Effector memory CD4-positive, alpha-beta T cell (primary cell): ENCODE measurements at places on chromosomes 4 and X.

DNA sequence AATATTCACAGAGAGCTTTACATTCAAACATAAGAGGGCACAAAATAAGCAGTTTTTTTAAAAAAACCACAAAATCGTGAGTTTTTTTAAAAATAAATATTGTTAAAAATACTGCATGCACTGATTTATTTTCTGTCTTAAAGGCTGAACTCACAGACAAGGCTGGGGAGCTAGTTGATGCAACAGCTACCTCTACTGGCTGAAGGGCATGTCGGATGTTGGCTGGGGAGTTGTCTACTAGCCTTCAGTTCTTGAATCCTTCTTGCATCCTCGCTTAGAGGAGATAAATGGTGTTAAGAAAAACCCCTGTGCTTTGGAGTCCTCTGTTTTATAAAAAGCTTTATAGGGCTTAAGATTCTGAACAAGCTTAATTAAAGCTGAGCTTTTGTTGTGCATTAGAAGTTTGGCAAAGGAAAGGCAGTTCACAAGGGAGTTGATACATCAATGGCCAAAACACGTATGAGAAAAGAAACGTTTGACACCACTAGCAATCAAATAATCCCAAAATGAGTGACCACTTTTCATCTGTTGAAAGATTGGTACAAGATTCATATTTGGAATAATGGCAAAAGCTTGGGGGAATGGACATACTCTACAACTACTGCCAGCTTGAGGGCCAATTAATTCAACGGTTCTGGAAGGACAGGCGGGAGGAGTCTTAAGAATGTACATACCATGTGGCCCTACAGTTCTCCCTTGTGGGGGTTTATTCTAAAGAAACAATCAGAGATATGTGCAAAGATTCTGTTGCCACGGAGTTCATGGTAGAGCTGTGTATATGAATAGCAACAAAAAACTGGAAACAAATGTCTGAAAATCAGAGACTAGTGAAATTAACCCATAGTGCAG, 94.7 kb downstream of the SEL1L3 start:
- H3K4me3 ChIP-seq = no peak overlapping the region
- H3K4me1 ChIP-seq = no peaks in the 10 kb centered on the region
- H3K27ac ChIP-seq = no peak overlapping the region

GRCh38 chr4:126956184-126956897, 676.4 kb upstream of the INTU start:
- no peak for DNase-seq
- no peaks in the 10 kb centered on the region for H3K27me3 ChIP-seq
- no peak overlapping the region for H3K4me3 ChIP-seq
- H3K4me1 ChIP-seq = no peaks in the 10 kb centered on the region

- DNase-seq = no peak
- H3K27me3 ChIP-seq = no peaks in the 10 kb centered on the region
- H3K27ac ChIP-seq = peak overlapping the region; percentile 97
- H3K36me3 ChIP-seq = no peaks in the 10 kb centered on the region
These were observed 46.1 kb upstream of the FAM9C start for GRCh38 chrX:13090339-13091110.

DNA sequence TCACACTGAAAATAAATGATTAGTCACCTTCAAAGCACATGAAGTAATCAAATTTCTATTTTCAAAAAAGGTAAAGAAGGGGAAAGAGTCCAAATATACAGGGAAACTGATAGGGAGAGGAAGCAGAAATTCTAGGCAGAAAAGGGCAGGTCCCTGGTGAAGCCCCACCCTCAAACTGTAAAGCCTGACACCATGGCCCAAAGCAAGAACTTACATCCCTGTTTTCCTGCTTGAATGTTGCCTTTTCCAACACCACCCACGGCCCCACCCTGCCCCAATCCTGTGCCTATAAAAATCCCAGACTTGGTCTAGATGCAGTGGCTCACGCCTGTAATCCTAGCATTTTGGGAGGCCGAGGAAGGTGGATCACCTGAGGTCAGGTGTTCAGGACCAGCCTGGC, 361.8 kb downstream of the PPP3CA start:
- no peak for DNase-seq
- no peak overlapping the region for H3K4me3 ChIP-seq
- no peak overlapping the region for H3K27ac ChIP-seq
- H3K36me3 ChIP-seq = no peaks in the 10 kb centered on the region
- H3K4me1 ChIP-seq = no peaks in the 10 kb centered on the region
- H3K27me3 ChIP-seq = no peaks in the 10 kb centered on the region

- no peak for DNase-seq
- H3K4me3 ChIP-seq = no peak overlapping the region
- H3K27ac ChIP-seq = no peak overlapping the region
These were observed 67.3 kb upstream of the IL13RA1 start for GRCh38 chrX:118660085-118660484.

- no peaks in the 10 kb centered on the region for H3K36me3 ChIP-seq
- no peaks in the 10 kb centered on the region for H3K4me1 ChIP-seq
These were observed 248.5 kb upstream of the CXXC4 start for GRCh38 chr4:104743215-104743653.

GRCh38 chr4:76373919-76374552, 46.9 kb downstream of the CCDC158 start:
- H3K4me3 ChIP-seq = no peak overlapping the region
- H3K27ac ChIP-seq = no peak overlapping the region
- no peaks in the 10 kb centered on the region for H3K4me1 ChIP-seq
- H3K27me3 ChIP-seq = peaks cover 4% of the 10 kb centered on the region

DNA sequence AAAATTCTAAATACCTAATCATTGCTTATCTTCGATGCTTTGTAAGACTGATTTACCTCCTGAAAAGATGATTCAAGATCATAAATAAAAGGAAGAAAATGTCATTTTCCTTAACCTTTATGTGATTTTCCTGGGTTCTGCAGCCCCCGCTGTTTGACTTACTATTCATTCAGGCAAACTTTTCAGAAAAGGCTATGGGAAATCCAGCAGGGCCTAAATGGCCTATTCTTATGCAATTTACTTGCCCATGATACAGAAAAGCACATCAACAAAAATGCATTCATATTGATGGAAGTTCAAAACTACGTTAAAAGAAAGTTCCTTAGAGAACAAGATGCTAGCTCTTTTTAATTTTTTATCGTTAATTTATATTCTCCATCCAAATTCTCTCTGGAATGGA, 51.2 kb downstream of the TMEM144 start:
- H3K36me3 ChIP-seq = no peaks in the 10 kb centered on the region
- H3K27ac ChIP-seq = no peak overlapping the region
- no peaks in the 10 kb centered on the region for H3K4me1 ChIP-seq
- H3K27me3 ChIP-seq = no peaks in the 10 kb centered on the region
- no peak overlapping the region for H3K4me3 ChIP-seq
- DNase-seq = no peak

DNA sequence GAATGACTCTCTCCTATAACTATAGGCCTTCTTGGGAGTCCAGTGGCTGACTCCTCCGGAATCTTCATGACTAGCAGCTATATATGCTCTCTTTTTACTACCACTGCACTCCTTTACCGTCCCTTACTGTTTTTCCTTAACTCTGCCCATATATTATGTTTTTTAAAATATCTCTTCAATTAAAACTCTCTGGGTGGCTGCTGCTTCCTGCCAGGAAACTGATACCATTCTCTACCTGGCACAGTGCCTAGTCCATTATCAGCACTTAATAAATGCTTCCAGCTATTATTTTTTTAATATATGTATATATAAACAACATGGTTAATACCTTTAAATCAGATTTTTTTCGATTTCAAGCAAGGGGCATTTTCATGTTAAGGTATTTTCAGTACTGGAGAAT, 136.6 kb upstream of the FAM47B start:
- no peaks in the 10 kb centered on the region for H3K27me3 ChIP-seq
- no peaks in the 10 kb centered on the region for H3K4me1 ChIP-seq
- DNase-seq = no peak
- H3K36me3 ChIP-seq = no peaks in the 10 kb centered on the region
- no peak overlapping the region for H3K4me3 ChIP-seq

GRCh38 chr4:118734491-118735205, 49.5 kb downstream of the METTL14 start:
- no peaks in the 10 kb centered on the region for H3K4me1 ChIP-seq
- no peak for DNase-seq
- no peaks in the 10 kb centered on the region for H3K27me3 ChIP-seq
- H3K36me3 ChIP-seq = peaks cover 39% of the 10 kb centered on the region

GRCh38 chr4:138292321-138292720, 50.2 kb upstream of the SLC7A11 start:
- no peaks in the 10 kb centered on the region for H3K36me3 ChIP-seq
- no peak for DNase-seq
- no peaks in the 10 kb centered on the region for H3K27me3 ChIP-seq
- no peak overlapping the region for H3K27ac ChIP-seq

DNA sequence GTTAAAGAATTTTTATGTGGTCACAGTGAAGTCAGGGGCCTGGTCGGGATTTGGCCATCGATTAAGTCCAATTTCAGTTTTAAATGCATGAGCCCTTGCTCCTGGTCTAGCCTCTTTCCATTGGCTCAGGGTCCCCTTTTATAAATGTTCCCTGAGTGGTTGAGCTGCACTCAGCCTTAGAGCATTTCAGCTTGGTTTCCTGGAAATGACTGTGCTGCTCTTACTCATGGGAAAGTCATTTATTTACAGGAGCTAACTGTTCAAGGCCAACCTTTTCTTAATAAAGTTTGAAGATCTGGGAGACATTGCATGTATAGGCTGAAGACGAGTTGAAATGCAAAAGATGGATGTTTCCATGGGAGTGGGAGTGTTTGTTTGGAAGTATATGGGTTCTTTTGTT, 98.8 kb upstream of the CLNK start:
- no peak for DNase-seq
- no peak overlapping the region for H3K4me3 ChIP-seq
- no peak overlapping the region for H3K27ac ChIP-seq
